NCI-H1694 treated with DMSO at 0.1 percent for 48 hours (cell line): ENCODE measurements at places on chromosomes 11 and 22.

GRCh38 chr11:47377571-47378009, 757 bp downstream of the SPI1 start:
- no peak for DNase-seq

- no peak for DNase-seq
Measured at GRCh38 chr11:73225851-73226250, 7.8 kb downstream of the P2RY2 start.

DNA sequence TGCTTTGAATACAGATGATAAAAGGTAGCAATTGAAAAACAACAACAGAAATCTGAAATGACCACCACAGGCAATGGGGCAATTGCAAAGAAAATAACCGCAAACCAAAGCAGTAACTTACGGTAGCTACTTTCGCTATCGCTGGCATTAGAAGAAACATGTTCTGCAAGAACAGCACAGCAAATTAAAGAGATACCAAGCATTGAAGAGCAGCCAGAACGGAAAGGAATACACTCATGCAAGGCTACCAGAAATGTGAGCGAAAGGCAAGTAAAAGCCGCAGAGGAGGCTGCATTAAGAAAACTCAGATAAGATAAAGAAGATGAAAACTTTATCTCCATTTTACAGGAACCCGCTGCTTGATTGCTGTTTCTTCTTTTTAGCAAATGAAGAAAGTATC, 194.1 kb upstream of the CCDC90B start:
- DNase-seq = no peak

- DNase-seq = no peak
Measured at GRCh38 chr11:10982704-10983510, 125.1 kb upstream of the ZBED5 start.

DNA sequence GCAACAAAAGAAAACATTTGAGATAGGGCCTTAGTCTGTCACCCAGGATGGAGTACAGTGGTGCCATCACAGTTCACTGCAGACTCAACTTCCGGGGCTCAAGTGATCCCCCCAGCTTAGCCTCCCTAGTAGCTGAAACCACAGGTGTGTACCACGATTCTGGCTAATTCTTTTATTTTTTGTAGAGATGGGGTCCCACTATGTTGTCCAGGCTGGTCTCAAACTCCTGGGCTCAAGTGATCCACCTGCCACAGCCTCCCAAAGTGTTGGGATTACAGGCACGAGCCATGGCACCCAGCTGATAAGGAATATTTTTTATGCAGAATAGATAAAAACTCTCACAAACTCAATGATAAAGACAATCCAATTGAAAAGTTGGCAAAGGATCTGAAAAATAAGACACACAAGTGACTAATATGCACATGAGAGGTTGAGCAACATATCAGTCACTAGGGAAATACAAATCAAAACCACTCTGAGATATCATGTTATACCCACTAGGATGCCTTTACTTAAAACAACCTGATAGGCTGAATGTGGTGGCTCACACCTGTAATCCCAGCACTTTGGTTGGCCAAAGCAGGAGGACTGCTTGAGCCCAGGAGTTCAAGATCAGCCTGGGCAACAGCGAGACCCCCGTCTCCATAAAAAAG, 33.9 kb upstream of the CLTCL1 start:
- DNase-seq = no peak

GRCh38 chr11:76660533-76661305, 9.8 kb downstream of the LRRC32 start:
- no peak for DNase-seq

- DNase-seq = no peak
Measured at GRCh38 chr11:83717537-83717936, 431.4 kb upstream of the CCDC90B start.

DNA sequence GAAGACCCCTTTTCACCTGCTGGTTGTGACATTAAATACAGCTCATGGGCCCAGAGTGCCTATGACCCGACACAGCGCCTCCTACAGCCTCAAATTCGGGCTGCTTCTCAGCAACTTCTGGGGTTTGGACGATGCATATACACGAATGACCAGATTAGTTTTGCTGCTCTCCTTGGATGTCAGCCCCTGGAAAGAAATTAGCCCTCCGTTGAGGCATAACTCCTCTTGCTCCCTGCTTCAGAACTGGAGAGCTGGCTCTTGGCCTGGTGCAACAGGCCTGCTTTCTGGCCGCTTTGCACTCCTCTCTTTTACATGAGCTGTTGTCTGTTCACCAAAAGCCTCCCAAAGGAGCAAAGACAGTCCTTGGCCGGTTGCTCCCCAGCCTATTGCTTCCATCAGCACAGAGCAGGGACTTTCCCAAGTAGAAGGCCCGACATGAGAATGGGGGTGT, 3.3 kb downstream of the TECTA start:
- DNase-seq = no peak

- DNase-seq = no peak
Measured at GRCh38 chr22:18000441-18001039, 23.8 kb downstream of the MICAL3 start.

- no peak for DNase-seq
Measured at GRCh38 chr11:85826116-85826855, 15.3 kb upstream of the SYTL2 start.

- no peak for DNase-seq
Measured at GRCh38 chr22:46890819-46891218, 128.4 kb downstream of the TBC1D22A start.

DNA sequence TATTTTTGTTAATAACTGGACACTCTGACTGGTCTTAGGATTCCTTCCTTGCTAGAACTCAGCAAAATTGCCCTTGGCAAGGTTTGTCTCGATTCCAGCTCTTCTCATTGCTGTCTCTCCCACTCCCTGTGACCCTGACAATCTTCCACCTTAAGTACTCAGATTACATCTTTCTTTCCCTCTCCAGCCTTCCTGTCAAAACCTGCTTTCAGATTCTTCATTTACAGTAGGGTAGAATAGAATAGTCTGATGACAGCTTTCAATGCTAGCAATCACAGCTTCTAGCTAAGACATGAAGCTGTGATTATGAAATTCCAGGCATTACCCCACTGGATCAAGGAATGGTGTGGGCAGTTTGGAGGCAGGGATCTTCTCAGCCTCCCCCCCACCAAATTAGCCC, 39.2 kb upstream of the LMO2 start:
- no peak for DNase-seq

GRCh38 chr11:35951680-35952079, 7.8 kb downstream of the LDLRAD3 start:
- DNase-seq = peak; percentile 29

- no peak for DNase-seq
Measured at GRCh38 chr22:29948385-29948769, 65.4 kb downstream of the MTMR3 start.
